Renal cortical epithelial cell (primary cell): ENCODE measurements at places on chromosomes 2 and 18.

GRCh38 chr2:164764996-164765395 is 76.6 kb downstream of the COBLL1 start:
- DNase-seq = no peak

- no peak for DNase-seq
These were observed 339.7 kb downstream of the LNPK start for GRCh38 chr2:175662335-175662734.

DNA sequence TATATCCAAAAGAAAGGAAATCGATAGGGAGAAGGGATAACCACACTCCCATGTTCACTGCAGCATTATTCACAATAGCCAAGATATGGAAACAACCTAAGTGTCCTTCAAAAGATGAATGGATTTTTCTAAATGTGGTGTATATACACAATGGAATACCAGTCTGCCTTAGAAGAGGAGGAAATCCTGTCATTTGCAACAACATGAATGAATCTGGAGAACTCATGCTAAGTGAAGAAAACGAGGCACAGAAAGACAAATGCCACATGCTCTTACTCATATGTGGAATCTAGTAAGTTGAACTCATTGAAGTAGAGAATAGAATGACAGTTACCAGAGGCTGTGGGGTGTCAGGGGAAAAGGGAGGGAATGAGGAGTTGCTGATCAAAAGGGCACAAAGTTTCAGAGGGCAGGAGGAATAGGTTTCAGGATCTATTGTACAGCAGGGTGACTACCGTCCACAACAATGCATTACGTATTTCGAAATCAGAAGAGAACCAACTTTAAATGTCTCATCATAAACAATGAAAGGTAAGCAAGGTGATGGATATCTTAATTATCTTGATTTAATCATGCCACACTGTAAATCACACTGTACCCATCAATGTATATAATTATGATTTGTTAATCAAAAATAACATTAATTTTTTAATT is 46.1 kb downstream of the SIGLEC15 start:
- DNase-seq = peak; percentile 35

DNA sequence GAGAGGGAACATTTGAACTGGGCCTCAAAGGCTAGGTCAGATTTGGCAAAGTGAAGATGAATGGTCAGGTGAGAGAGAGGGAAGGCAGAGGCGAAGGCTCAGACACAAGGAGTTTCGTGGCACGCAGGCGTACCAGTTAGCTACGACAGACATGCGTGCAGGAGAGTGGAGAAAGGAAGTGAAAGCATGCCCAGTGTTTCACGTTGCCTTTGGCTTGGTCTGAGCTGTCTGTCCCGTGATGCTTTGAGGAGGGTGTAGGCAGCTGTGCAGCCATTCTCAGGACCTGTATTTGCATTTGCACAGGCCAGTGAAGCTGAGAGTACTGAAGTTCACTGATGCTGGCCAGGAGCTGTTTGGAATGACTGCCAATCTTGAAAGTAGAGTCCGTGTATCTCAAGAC is 69.5 kb downstream of the HNRNPLL start:
- DNase-seq = no peak

DNA sequence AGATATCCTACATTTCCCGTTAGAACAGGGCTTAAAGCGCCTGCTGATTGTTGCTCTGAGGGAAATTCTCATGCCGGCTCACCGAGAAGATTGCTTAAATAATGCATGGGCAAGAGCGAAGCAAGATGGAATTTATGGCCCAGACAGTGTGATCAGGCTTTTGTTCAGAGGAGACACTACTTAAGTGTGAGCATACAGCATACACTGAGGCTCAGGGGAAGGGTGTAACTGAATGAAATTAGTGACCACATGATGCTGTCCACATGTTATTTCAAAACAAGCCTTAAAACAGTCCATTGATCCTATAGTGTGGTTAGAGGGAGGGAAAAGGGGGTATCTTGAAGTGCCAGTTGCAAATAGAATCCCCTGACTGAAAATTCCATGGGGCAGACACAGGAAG is 125.5 kb downstream of the RAPGEF4 start:
- DNase-seq = no peak

GRCh38 chr2:12733846-12734245 is 17.1 kb downstream of the TRIB2 start:
- DNase-seq = no peak

- DNase-seq = peak; percentile 34
These were observed 317.6 kb downstream of the PRKCE start for GRCh38 chr2:45968946-45969584.

GRCh38 chr2:236998758-236999157 is 86.9 kb upstream of the COPS8 start:
- no peak for DNase-seq

DNA sequence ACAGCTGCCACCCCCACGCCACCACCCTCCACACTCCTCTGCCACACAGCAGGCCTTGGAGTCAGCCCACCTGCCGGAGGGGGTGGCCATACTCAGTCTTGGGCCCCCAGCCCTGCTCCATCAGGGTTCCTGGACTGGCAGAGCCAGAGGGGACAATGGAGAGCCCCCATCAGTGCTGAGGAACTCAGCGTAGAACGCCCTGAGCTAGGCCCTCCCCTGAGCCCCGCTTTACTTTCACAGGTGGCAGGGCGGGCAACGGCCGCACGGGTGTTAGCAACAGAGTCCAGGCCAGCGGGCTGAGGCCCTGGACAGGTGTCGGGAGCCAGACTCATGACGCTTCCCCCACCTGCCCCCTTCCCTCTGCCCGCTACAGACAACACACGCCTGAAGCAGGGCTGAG is 47.1 kb downstream of the FOSL2 start:
- no peak for DNase-seq

- DNase-seq = no peak
These were observed 160.7 kb downstream of the FSHR start for GRCh38 chr2:48993576-48993975.

DNA sequence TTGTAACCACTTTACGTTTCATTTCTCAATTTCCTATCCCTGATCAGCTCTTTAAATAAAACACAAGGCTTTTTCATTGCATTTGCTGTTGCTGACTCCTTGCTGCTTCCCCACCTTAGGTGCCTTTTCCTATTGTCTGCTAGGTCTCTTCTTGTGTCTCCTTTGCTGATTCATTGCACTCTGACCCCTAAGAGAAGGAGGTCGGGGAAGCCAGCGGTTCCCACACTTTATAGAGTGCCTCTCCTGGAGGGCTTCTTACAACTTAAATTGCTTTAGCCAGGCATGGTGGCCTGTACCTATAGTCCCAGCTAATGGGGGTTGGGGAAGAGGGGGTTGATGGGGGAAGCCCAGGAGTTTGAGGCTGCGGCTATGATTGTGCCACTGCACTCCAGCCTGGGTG is 495.0 kb downstream of the DLGAP1 start:
- no peak for DNase-seq

DNA sequence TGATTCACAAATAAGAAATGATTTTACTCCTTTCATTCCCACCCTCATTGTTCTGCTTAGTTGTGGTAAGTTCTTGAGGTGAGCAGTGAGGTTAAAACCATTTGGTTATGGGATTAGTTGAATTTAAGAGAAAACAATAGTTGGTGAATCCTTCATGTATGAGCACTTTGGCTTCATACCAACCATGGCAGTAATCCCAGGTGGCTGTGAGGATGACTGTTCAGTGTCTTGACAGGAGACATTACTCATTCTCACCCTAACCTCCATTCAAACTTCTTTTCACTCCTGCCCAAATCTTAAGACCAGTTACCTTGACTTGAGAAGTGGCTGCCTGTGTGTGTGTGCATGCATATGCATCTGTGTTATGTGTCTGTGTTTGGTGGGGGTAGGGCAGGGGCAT is 143.1 kb downstream of the SETBP1 start:
- peak; percentile 89 for DNase-seq

- DNase-seq = no peak
These were observed 62.5 kb downstream of the GPR39 start for GRCh38 chr2:132479155-132479554.

DNA sequence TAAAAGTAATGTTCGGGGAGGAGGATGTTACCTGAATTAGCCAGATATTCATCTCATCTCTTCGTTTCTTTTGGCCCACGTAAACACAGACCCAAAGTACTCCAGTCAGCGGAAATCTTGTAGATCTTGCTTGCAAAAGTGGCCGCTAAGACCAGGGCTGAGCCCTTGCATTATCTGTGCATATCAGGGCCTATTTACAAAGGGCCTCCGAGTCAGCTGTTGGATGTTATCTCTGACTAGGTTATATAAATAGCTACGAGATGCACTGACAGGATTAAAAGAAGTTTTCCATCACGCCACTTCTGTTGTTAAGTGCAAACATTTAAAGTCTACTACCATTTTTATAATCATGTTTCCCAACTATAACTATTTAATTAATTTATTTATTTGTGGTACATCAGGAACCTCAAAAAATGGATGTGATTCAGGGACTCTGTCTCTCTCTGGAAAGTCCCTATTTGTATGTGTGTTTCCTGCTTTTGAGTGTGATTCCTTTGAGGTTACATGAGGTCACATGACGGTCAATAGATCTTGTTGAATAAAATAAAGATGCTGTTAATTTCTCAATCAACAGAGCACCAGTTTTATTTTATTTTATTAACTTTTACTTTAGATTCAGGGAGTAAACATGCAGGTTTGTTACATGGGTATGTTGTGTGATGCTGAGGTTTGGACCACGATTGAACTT is 46.8 kb upstream of the MBOAT2 start:
- no peak for DNase-seq

GRCh38 chr2:134846213-134846612 is 7.8 kb downstream of the ACMSD start:
- peak; percentile 78 for DNase-seq

GRCh38 chr18:50569930-50570329 is 10.0 kb downstream of the MAPK4 start:
- DNase-seq = no peak

DNA sequence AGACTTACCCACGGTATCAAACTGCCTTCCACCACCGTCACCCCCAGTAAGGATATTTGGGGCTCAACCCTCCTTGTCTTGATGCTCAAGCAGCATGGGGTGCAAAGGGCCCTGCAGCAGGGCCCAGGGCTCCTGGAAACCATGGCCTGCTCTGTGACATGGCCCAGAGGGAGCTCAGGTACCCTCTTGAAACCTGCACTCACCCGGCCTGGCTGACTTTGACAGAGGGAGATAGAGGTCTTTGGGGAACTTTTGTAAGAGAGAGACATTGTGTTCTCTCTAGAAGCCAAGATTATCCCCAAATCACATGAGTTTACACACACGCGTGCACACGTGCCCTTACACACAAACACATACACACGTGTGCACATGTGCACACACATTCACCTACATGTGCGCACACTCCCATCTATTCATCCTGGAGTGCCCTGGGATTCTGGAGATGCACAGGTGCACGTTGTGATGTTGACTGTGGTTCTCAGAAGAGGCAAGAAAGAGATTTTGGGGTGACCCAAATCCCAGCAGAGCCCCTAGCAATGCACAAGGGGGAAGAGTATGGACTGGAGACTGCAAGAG is 19.6 kb upstream of the KCNK3 start:
- no peak for DNase-seq

DNA sequence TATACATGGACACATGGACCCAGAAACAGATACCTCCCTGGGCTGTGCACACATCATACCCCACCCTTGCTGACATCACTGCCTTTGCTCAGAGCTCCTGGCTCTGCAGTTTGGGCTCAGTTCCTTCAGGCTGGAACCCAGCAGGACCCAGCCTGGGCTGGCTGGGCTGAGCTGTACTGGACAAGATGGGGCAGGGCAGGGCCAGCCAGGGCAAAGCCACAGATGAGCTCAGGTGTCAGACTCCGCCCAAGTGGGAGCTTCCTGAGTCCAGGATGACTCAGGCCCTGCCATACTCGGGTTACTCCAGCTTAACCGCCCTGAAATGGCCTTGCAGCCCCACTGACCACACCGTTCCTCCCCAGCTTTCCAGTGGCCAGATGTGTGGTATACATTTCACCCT is 284.9 kb downstream of the OSR1 start:
- peak; percentile 73 for DNase-seq

GRCh38 chr2:109305490-109306167 is 176.6 kb downstream of the SH3RF3 start:
- no peak for DNase-seq

DNA sequence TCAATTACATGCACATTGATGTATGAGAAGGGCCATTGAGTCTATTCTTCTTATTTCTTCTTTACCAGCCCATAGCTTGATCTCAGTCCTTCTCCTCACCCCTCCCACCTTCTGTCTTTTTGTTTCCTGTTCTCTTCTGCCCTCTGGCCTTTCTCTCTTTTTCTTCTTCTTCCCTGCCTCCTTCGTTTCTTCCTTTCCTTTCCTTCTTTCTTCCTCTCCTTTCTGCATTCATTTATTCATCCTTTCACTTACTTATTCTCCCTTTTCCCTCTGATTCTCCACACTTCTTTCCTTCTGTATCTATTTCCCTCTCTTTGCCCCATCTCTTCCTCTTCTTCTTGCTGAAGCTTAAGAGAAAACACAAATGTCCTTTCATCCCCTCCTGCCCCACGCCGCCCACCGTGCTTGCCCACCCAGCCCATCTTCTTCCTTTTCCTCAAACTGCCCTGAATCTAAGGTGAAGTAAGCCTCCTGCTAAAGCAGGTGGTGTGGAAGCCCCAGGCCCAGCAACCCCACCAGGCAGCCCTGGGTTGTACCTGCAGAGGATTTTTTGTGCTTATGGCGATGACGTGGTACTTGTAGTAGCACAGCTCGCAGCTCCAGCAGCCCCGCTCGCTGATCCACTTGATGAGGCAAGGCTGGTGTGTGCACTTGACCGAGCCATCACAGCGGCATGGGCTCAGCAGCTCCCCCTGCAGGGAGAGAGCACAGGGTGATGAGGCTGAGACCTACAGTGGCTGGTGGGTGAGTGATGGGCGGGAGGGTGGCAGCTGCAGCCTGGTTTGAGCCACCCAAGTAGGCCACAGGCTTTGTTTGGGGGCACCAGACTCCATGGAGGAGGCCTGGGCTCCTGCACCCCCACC is 89.0 kb downstream of the MARCHF4 start:
- no peak for DNase-seq

DNA sequence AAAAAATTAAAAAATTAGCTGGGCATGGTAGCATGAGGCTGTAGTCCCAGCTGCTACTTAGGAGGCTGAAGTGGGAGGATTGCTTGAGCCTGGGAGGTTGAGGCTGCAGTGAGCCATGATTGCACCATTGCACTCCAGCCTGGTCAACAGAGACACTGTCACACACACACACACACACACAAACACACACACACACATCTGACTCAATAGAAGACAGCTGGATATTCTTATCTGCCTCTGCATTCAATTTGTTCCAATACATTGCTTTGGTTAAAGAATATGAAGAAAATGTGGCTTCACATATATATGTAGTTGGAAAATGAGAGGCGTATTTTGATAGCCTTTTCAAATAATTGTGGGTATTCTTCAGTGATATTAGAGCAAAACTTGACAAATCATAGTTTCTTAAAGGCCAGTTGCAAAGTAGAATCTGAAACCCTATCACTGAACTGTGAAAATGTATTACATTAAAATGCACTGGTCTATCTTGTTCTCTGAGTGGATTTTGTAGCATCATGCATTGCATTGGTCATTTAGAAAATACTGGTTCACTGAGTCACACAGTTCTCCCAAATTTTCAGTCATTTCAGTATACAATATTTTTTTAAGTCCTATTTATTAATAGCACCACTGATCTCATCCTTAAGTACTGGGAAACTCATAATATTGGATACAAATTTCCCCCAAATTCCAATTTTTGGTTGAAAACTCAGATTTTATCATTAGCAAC is 140.9 kb downstream of the MCFD2 start:
- DNase-seq = no peak
